ENCODE measurements at places on chromosomes 1 and 21.
A peak's percentile ranks its signal among the peaks of the same experiment; 100 is the strongest.

DNA sequence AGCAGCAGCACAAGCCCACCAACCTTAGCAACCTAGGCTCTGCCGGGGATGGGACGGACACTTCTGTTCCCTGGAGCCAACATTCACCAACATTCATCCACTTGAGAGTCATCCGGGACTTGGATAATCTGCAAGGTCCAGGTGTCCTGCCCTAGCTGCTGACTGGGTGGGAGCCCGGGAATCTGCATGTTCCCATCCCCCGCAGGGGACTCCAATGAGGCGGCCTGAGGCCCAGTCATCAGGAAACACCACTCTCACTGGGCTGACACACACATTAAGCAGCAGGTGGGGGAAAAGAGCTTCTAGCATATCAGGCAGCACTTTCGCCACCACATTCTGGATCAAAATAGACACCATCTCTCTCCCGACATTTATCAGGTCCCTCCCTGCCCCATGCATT, 38.4 kb upstream of the CCSAP start:
- DNase-seq = peak; percentile 28

- peak; percentile 67 for DNase-seq
Observed at GRCh38 chr1:218345673-218346390, 696 bp downstream of the TGFB2 start.

DNA sequence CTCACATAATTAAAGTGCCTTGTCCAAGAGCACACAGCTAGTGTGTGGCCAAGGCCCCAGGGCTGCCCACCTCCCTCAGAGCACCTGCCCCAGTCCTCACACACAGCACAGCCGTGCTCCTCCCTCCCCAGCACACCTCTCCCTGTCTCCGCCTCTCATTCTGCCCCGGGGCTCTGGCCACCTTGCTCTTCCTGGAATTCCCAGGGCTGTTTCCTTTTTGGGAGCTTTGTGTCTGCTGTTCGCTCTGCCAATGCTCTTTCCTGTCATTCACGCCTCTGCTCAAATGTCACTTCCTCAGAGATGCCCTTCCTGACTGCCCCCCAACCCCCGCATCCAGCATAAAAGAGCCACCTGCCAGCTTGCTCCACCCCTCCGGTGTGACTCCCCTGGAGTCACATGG, 13.3 kb downstream of the SLC6A17 start:
- no peak for DNase-seq

DNA sequence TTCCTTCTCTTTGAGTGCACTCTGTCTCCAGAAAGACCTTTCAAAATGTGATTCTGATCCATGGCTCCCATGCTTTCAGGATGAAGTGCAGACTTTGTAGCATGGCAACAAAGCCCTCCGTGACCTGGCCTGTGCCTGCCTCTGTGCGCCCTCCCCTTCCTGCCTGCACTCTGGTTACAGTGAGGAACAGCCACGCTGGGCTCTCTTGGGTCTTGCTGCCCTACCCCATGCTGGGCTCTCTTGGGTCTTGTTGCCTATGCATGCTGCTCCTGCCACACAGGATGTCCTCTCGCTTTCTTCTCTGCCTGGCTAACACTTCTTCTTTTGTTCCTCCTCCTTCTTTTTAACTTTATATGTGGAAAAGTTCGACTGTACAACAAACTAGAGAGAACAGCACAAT, 28.0 kb downstream of the LMOD1 start:
- no peak for DNase-seq

- DNase-seq = no peak
Observed at GRCh38 chr1:175600721-175601440, 142.5 kb downstream of the TNR start.

DNA sequence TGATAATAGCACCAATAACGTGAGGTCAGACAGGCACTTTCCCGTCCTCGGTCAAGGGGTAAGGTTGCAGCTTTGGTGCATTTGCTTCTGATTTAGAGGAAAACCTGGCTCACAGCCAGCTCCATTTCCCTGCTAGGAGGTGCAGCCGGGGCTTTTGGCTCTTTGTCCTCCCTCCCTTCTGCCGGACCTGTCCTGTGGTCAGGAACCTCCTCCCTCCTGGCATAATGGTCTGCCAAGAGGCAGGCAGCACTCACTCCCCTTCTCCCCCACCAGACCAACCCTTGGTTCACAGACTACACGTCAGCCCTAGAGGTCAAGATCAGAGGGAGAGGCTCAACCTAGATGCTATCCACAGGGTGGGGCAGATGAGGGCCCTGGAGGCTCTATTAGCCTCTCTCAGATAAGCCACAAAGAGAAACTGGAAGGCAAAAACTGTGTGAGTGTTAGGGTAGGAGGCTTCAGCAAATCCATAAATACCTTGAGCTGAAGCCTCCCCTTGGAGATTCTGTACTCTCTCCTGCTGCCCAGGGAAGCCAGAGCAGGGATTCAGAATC, 64.8 kb downstream of the PLXNA2 start:
- no peak for DNase-seq

- DNase-seq = no peak
Observed at GRCh38 chr1:27049607-27050006, 37.0 kb upstream of the TENT5B start.

- DNase-seq = no peak
Observed at GRCh38 chr1:111213412-111213811, 13.0 kb upstream of the DENND2D start.

DNA sequence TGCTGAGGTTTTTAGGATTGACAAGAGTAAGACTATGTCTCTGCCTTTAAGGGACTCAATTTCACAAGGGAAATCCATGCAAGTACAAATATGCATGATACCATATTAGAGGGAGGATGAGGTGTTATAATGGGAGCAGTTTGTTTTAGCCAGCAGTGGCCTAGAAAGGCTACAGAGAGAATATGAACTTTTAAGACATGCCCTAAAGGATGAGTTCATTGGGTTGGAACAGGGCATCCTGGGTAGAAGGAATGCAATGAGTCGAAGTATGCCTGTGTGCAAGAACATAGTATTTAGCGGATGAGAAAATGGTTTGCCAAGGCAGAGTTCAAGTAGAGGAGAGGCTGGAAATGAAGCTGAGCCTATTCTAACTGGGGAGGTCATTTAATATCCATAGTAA, 32.6 kb upstream of the LEPR start:
- no peak for DNase-seq

- no peak for DNase-seq
Observed at GRCh38 chr1:89114662-89115061, 11.3 kb downstream of the GBP2 start.

GRCh38 chr1:224800486-224801119, 128.9 kb upstream of the DNAH14 start:
- no peak for DNase-seq

- DNase-seq = peak; percentile 74
Observed at GRCh38 chr1:98429965-98430443, 231.5 kb upstream of the SNX7 start.

DNA sequence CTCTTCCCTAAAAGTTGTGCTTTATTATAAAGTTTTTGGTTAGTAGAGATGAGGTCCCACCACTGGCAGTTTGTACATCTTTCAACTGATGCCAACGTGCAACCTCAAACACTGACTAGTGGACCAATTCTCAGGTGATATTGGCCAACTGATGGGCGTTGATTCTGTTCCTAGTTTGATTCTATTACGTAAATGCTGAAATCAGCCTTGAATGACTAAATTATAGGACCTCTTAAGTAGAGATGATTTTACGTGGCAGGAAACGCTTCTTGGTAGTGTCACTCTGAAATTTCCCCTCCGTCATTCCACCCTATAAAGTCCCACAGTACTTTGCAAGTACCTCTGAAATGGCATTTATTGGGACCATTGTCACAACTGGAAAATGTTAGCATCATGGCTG, 8.8 kb upstream of the FNDC7 start:
- no peak for DNase-seq

- no peak for DNase-seq
Observed at GRCh38 chr1:85058786-85059185, 10.5 kb upstream of the MCOLN3 start.

DNA sequence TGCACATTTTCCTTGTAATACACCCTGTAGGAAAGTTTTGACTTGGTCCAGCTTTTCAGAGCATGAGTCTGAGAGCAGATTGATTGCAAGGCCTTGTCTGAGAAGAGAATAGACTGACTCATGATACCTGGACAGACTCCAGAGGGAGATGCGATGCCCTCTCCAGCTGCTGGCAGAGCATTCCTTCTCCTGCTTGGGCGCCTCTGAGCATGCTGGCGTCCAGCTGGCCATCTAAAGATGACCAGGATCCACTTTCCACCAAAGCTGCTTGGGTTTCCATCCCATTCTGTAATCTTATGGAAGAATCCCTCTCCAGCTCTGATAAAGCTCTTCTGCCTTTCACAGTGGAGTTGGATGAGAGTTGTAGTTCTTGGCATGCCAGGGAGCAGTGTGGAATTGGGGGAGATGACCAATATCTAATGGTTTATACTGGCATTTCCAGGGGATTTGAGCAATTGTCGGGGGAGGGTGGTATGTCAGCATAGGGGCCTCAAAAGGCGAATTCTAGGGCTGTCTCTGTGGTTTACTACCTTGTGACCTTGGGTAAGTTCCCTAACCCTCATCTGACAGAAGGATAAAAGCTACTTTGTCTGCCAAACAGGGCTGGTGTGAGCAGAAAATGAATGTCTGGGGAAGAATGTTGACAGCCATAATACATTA, 19.5 kb downstream of the SZRD1 start:
- DNase-seq = no peak

Measured in NCI-H510A (cell line).